Endodermal cell (in vitro differentiated cells): ENCODE measurements at places on chromosomes 7 and 10. TPM values are rescaled to one million over a fixed set of nuclear protein-coding genes. Genes with fewer than 3 reads are reported as not detected.

The TFEC gene
- not detected in 2 replicates for total RNA-seq

The NKX2-3 gene
- not detected in 3 replicates for total RNA-seq

The NME8 gene
- 3.3 to 9.2 TPM (median 7.9 TPM) in 3 replicates for total RNA-seq

The CHN2 gene
- total RNA-seq: 3.3 to 14.9 TPM (median 14.0 TPM) in 3 replicates

The IGFBP3 gene
- total RNA-seq: 6.8 and 7.4 TPM in 2 replicates
